ENCODE measurements at places on chromosomes 3 and 15.

DNA sequence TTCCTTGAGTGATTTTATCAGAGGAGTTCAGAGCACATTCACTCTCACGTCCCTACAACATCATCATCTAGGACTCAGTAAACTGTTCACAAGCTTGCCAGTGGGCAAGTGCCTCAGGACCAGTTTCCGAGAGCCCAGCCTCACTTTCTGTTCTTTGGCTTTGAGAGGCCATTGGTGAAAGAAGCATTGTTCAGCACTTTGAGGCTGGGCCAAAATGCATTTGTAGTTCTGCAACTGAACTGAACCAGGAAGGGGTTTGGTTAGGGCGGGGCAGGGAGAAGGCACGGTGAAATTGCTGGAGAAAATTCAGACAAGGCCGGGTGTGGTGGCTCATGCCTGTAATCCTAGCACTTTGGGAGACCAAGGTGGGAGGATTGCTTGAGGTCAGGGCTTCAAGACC is 222.1 kb upstream of the CHRM5 start:
- DNase-seq: no peak

DNA sequence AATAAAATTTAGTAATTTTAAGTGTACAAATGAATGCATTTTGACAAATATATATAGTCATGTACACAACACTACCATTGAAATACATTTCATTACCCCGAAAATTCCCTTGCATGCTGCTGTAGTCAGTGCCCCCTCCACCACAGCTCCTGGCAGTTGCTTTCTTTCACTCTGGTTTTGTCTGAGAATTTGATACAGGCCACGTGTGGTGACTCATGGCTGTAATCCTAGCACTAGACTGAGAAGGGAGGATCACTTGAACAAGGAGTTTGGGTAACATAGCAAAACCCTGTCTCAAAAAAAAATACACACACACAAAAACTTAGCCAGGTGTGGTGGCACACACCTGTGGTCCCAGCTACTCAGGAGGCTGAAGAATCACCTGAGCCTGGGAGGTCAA is 65.4 kb downstream of the TFRC start:
- DNase-seq: no peak

- no peak for DNase-seq
These were observed 1.9 kb upstream of the TRIM71 start for GRCh38 chr3:32815841-32816438.

DNA sequence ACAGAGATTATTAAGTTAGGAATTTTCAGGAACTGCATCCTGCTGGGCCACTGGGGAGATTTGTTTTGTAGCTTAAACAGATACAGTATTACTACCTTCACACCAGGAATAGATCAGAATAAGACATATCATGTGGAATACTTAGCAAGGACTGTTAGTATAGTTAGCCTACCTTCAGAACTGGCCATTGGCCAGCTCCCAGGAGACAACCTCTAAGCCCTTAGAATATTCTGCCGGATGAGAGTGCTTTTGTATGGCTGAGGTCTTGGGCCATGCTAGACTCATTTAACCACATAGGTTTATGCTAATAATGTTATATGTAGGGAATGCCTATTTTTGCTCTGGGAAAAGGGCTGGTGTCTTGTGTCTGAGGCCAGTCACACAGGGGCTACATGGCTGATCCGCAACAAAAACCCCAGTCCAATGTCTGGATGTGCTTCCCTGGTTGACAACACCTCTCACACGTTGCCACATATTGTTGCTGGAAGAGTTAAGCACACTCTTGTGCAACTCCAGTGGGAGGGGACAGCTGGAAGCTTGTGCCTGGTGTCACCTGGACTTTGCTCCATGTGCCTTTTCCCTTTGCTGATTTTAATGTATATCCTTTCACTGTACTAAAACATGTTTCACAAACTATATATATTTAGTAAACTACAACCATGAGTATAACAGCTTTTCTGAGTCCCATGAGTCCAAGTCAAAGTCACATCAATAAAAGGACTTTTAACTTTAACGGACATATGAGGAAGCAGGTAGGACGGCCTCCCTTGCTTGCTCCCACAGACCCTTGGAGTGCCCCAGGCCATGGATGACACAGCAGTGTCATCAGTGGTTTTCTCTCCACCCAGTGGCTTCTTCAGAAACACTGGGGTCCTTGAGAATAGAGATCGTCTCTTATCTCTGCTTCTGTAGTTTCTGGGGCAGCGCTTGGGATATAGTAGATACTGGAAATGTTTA is 118.0 kb upstream of the C3orf80 start:
- no peak for DNase-seq

DNA sequence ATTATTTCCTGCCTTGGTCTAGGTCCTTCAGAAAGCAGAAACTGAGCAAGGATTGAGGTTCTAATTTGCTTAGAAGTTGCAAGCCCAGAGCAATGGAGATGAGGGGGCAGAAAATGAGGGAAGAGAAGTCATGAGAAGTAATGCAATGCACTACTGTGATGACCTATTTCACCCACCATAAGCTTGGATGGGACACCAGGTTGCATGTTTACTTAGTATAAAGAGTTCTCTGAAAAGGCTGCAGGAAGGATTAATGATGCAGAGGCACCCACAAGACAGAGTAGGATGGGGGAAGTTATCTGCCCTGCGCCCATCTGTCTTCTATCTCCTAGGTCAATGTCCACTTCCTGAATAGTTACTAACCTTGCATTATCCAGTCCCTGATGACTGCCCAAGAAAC is 84.8 kb upstream of the SNRK start:
- no peak for DNase-seq

- DNase-seq: no peak
These were observed 1.1 kb upstream of the INTS14 start for GRCh38 chr15:65611888-65612615.

Data from activated CD4-positive, alpha-beta T cell treated with anti-CD3 and anti-CD28 coated beads, Interleukin-2, amount 50 U/mL, for 48 hours (primary cell).